ENCODE measurements at places on chromosomes 11 and 22. TPM values are rescaled to one million over a fixed set of nuclear protein-coding genes. Genes with fewer than 3 reads are reported as not detected.

The OR5P2 gene
- not detected for polyA plus RNA-seq

The LUZP2 gene
- polyA plus RNA-seq, result 1.5 TPM

The LIPT2 gene
- polyA plus RNA-seq, result 11.2 TPM

The NPAS4 gene
- 0.11 TPM for polyA plus RNA-seq

The LDHAL6A gene
- 0.44 TPM for polyA plus RNA-seq

DNA sequence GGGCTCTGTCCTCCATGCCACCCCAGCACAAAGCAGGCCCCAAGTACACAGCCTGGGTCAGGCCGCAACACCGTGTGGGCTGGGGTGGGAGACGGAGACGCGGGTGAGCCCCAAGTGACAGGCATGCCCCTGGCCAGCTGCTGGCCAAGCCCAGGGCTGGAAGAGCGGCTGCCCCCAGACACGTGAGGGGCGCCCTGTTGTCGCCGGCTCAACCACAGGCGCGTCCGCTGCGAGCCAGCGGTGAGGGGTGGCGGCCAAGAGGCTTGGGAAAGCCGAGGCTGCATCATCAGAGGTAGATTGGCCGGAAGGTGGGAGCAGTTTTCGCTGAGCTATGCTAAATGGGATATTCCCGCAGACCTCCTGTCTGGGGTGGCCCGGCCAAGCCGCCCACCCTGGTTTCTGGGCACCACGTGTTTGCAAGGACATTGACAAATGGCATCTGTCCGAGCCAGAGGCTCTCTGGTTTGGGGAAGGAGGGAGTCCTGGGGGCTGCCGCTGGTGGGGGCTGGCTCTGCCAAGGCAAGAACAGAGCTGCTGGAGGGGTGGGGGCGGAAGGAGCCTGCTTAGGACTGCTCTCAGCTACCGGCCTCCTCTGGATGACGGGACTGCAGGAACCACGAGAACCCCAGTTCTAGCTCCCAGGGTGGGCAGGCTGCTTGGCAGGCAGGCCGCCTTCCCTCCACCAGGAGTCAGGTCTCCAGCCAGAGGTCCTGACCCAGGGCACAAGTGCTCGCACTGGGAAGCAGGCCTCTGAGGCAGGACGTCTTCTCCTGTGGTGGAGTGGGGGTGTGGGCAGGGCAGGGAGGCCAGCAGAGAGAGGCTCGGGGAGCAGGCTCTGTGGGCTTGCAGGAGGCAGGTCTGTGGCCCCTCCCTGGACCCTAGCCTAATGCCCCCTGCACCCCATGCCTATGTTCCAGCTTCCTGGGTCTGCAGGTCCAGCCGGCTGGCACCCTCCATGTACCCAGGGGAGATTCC is 552 bp downstream of the PRR33 start:
- DNase-seq, result no peak

- no peak for DNase-seq
Measured at GRCh38 chr22:30073743-30074142, 6.5 kb upstream of the HORMAD2 start.

- no peak for DNase-seq
Measured at GRCh38 chr11:64638018-64638665, 47.1 kb downstream of the SLC22A12 start.

DNA sequence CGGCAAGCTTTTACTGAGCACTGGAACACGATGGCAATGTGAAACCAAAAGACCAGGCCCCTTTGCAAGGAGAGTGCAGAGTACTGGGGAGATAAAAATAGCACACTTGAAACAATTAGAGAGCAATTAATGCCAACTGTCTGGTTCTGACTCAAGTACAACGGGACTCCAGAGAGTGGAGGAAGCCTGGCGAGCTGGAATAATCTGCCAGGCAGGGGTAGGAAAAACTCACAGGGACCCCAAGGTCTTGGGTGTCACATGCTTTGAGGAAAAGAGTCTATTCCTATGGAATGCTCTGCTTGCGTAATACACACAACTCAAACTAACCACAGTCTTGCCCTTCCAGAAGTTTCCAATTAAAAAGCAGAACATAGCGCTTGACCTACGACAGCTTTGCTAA is 113.0 kb upstream of the CLMP start:
- no peak for DNase-seq

DNA sequence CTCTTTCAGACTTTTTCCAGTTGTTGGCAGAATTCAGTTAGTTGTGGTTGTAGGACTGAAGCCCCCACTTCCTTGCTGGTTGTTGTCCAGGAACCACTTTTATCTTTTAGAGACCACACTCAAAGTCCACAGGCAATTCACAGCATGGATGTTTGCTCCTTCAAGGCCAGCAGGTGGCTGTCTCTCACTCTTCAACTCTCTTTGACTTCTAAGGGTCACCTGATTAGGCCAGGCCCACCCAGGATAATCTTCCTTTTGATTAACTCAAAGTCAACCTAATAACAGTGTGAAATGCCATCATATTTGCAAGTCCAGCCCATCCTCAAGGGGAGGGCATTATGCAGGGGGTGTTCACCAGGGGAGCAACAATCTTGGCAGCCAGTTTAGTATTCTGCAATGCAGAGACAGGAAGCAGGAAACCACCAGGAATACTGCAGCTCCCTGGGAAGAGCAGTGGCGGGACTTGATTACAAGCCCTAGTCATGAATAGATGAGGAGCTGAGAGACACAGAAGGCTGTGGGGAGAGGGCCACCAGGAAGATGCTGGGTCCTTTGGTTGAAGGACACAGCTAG is 52.4 kb downstream of the LRRC74B start:
- no peak for DNase-seq

- DNase-seq, result no peak
Measured at GRCh38 chr22:41526226-41526829, 17.9 kb downstream of the POLR3H start.

GRCh38 chr11:134544095-134544815 is 132.2 kb upstream of the B3GAT1 start:
- DNase-seq, result no peak

- no peak for DNase-seq
Measured at GRCh38 chr11:73330569-73331093, 22.6 kb downstream of the ARHGEF17 start.

DNA sequence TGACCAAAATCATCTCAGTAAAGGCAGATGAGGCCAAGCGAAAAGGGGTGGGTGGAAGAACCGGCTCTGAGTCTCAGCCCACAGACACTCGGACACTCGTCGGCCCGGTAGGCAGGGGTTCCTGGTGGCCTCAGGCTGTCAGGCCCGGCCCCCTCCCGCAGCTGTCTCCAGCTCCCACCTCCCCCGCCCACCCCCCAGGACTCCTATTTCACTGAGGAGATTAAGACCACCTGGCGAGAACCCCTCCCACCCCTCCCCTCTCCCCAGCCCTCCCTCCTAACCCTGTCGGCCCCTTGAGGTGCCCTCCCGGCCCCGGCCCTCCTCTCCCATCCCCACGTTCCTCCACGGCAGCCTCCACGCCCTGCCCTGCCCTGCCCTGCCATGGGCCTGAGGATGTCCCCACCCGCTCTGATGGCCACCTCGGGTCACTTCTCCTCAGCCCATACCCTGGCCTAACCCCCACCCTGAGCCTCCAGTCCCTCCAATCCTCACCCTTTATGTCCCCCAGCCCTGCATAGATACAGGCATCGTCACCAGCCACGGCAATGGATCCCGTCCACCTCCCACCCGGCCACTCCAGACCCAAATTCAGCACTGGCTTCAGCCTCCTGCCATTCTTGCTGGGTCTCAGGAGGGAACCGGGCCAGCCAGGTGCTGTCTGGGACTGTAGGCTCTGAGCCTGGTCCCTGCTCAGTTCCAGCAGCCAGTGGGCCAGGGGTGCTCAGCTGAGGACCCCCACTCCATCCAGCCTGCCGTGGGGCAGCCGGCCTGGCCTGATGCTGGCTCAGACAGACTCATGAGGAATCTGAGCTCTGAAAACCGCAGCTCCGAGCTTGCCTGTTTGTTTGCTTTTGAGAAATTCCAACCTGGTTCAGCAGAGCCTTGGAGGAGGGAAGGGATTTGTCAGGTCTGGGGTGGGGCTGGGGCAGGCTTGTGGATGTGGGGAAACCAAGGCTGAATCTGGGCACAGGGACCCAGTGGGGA is 9.8 kb upstream of the TBX1 start:
- DNase-seq, result no peak

GRCh38 chr22:49733631-49734030 is 94.0 kb downstream of the BRD1 start:
- DNase-seq, result no peak

DNA sequence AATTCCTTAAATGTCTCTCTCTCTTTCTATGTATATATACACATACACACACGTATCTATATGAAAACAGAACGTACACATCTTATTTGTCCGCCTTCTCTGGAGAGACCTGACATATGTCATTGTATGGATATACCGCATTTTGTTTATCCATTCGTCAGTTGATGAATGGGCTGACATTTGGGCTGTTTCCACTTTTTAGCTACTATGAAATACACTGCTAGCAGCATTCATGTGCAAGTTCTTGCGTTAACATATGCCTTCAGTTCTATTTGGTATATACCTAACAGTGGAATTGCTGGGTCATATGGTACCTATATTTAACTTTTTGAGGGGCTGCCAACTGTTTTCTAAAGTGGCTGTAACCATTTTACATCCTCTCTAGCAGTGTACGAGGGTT is 18.0 kb upstream of the DNAJB13 start:
- no peak for DNase-seq

- DNase-seq, result no peak
Measured at GRCh38 chr22:24589518-24590030, 3.3 kb downstream of the LRRC75B start.

GRCh38 chr22:35367331-35367886 is 13.5 kb upstream of the HMOX1 start:
- DNase-seq, result no peak

- DNase-seq, result peak; percentile 15
Measured at GRCh38 chr11:84675396-84676025, 951.6 kb downstream of the DLG2 start.

- no peak for DNase-seq
Measured at GRCh38 chr22:47574556-47574955, 812.1 kb downstream of the TBC1D22A start.

DNA sequence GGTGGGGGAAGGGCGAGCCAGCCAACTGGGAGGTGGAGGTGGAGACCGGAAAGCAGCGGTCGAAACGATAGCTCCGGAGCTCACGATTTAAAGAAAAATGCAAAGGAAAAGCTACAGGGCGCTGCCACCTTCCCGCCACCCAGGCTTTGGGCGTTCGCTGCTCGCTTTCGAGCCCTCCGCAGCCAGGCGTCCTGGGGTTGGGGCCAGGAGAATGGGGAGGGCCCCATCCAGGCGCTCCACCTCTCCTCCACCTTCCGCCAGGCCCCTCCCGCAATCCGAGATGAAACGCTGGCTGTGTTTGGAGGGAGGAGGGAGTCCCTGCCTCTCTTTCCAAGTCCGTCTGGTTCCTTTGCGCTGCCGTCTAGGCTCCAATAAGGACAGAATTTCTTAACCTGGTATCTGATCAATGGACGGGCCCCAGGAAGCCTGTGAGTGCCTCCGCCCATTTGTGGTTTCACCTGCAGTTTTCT is 483 bp upstream of the ABTB2 start:
- peak; percentile 41 for DNase-seq

DNA sequence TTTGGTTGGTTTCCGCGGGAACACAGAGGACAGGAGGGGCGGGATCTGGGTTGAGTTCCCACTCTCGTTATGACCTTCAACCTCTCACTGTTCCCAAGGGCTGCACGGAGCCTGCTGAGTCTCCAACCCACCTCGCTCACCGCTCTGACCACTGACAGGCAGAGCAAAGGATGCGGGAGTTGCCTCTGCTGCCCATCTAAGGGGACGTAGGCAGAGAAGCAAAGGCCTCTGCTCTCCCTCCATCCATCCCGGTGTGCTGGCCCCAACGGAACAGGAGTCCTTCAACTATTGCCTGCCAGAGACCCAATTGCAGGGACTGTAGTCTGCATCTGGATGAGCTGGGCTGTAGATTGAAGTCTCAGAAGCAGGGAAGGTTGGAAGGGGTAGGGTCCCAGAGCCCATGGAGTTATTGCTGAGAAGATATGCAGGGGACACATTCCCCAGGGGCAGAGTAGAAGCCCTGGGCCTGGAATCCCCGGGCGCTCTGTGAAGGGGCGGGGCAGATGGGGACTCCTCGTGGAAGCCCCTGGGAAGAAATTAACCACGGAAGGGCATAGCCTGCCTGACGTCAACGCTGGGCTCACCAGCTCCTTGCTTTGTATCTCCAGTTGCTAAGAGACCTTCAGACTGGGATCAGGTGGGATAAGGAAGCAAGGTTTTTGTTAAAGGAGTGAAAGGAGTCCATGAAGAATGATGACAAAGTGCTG is 12.7 kb upstream of the FXYD2 start:
- no peak for DNase-seq

GRCh38 chr11:15621565-15621964 is 506.8 kb downstream of the INSC start:
- no peak for DNase-seq

GRCh38 chr11:28303477-28304191 is 195.4 kb downstream of the METTL15 start:
- no peak for DNase-seq

DNA sequence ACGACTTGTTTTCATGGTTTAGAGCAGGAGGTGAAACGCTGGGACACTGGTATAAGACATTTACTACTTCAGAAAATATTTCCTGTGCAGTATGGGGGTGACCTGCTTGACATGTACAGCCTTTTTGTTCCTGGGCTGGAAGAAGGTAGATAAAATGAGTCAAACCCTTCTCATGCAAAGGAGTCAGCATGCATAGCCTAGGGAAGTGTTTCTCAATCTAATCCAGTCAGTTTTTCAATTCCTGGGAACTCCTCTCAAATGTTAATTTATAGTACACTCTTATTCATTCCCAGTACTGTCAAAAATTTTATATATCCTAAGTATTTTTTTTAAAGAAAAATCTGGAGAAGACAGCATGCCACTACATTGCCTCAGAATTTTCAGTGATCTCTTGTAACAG is 154.7 kb upstream of the GUCY1A2 start:
- DNase-seq, result no peak

GRCh38 chr22:39351689-39352214 is 2.0 kb downstream of the SYNGR1 start:
- DNase-seq, result no peak

GRCh38 chr11:117492578-117493251 is 165.1 kb downstream of the CEP164 start:
- no peak for DNase-seq

DNA sequence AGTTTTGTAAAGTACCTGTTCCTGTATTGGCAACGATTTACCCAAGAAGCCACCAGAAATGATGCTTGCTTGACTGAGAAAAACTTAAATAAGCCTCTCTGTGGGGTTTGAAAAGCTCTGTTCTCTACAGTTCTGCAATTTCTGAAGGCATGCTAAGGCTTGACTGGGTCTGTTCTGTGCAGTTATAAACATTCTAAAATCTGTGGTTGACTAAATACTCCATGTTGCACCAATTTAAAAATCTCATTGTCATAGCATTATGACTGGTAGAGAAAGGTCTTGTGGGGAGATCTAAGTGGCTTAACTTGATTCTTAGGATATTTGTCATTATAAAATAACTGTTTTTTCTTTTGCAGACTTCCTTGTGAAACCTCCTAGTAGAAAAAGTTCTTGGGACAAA is 73.7 kb downstream of the MTMR3 start:
- DNase-seq, result no peak

GRCh38 chr22:24518771-24519485 is 23.8 kb downstream of the UPB1 start:
- DNase-seq, result no peak

DNA sequence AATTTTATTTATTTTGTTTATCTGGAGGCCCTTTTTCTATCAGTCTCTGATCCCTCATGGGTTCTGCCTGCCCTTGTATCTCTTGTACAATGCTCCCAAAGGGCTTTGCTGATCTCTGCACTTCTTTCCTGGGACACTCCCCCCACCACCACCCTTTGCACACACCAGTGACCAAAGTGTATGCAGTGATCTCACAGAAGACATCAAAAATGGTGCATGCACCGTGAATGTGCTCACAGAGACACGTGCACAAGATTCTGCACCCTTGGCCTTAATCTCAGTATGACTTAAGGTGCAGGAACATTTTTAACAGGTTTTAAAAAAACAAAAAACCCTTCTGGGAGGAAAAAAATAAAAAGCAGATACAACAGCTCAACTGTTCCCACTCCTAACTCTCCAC is 12.2 kb upstream of the ADSL start:
- no peak for DNase-seq

All from right renal cortex interstitium (tissue), 3 donors.